ENCODE measurements at places on chromosomes 5 and 9.

- no peak for DNase-seq
Measured at GRCh38 chr9:134381671-134382516, 55.6 kb downstream of the RXRA start.

DNA sequence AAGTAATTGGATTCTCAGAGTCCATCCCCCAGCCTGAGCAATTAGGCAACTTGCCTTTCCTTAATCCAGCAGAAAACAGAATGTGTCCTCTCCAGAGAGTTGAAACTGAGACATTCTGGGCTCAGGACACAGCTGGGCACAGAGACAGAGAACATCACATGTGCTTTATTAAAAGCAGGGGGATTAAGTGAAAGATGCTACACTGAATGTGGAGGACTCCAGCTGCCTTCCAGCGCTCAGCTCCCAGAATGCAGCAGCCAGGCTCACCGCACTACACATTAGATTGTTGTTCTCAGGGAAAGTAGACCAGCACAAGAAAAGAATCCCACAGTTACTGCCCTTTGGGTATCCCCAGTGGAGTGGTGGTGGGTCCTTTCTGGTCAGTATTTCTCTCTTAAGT is 141.6 kb upstream of the IL12B start:
- no peak for DNase-seq

DNA sequence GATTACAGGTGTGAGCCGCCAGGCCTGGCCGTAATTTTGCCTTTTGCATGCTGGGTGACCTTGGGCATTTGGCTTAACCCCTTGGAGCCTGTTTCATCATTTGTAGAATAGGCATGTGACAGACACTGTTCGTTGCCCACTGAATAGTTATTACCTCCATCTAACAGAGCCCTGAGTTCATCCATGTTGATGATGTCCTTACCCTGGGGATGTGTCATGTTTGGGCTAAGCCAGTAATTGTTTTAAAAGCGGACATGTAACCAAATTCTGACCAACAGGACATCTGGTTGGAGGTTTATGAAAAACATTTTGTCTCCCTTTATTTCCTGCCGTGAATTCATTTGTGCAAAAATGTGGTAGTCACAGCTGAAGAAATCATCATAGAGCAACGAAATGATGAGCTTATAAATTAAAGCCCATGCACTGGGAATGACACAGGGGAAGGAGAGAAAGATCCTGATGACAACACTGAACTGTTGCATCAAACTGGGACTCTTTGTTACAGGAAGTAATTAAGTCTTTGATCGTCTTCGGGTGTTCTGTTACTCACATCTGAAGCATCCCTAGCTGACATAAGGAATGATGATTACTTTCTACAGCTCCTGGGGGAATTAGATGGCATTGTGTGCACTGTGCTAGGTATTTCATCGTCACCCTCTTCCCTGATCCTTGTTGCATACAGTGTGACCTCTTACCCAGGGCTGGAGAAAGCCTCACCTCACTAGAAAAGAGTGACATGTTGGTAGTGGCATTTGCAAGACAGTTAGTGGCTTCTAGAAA is 117.8 kb downstream of the FGF18 start:
- DNase-seq = no peak

- DNase-seq = no peak
Measured at GRCh38 chr5:81854485-81854884, 103.6 kb upstream of the SSBP2 start.

DNA sequence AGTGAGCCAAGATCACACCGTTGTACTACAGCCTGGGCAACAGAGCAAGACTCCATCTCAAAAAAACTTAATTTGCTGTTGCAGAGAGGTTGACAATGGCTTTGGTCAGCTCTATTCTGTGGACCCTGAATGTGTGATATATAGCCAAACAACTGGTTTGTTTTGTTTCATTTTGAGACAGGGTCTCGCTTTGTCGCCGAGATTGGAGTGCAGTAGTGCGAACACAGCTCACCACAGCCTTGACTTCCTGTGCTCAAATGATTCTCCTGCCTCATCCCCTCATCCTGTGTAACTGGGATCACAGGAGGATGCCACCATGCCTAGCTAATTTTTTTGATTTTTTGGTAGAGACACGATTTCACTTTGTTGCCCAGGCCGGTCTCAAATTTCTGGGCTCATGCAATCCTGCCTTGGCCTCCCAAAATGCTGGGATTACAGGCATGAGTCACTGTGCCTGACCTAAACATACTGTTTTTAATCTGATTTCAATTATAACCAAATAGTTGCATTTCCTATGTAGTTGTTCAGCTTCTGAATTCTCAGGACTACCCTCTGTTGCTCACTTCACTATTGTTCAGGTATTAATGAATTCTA is 9.8 kb downstream of the RNF183 start:
- DNase-seq = no peak

GRCh38 chr5:126961702-126962101 is 68.7 kb downstream of the MARCHF3 start:
- no peak for DNase-seq

GRCh38 chr9:91297306-91297705 is 64.4 kb downstream of the AUH start:
- no peak for DNase-seq

Data from stimulated activated CD8-positive, alpha-beta memory T cell treated with anti-CD3 and anti-CD28 coated beads, Interleukin-4, amount 100 ng/mL, for 1 hour (primary cell).